ENCODE measurements at places on chromosomes 12 and 14. TPM values are rescaled to one million over a fixed set of nuclear protein-coding genes. Genes with fewer than 3 reads are reported as not detected.

FGF23 gene
- total RNA-seq: not detected

FOXJ2 gene
- 9.6 TPM for total RNA-seq

CNOT2 gene
- 49.7 TPM for total RNA-seq

ADCY6 gene
- 16.4 TPM for total RNA-seq

B4GALNT3 gene
- total RNA-seq: 0.59 TPM

NRXN3 gene
- 0.75 TPM for total RNA-seq

TMCC3 gene
- 0.99 TPM for total RNA-seq

LAG3 gene
- 1.6 TPM for total RNA-seq

TMEM253 gene
- total RNA-seq: 0.73 TPM

POMT2 gene
- total RNA-seq: 28.5 TPM

TIGAR gene
- 38.4 TPM for total RNA-seq

ARMH4 gene
- total RNA-seq: 0.84 TPM

ARHGEF25 gene
- total RNA-seq: 6.1 TPM

CTDSP2 gene
- 58.8 TPM for total RNA-seq

EPYC gene
- total RNA-seq: not detected

C12orf75 gene
- 123 TPM for total RNA-seq

BHLHE41 gene
- total RNA-seq: 0.66 TPM

CEBPE gene
- total RNA-seq: not detected

RNASE3 gene
- total RNA-seq: not detected

ATXN3 gene
- total RNA-seq: 23.0 TPM

EGLN3 gene
- 4.4 TPM for total RNA-seq

KRT79 gene
- total RNA-seq: 0.05 TPM

MUCL1 gene
- not detected for total RNA-seq

PAN2 gene
- total RNA-seq: 16.2 TPM

PLA2G1B gene
- total RNA-seq: 0.24 TPM

NOVA1 gene
- 4.6 TPM for total RNA-seq

CMTM5 gene
- not detected for total RNA-seq

GPX2 gene
- 199 TPM for total RNA-seq

SLC7A8 gene
- 0.72 TPM for total RNA-seq

LGR5 gene
- total RNA-seq: not detected

ACOT4 gene
- total RNA-seq: 1.9 TPM

EIF2B2 gene
- 72.8 TPM for total RNA-seq

CLEC2A gene
- not detected for total RNA-seq

CYP46A1 gene
- 0.09 TPM for total RNA-seq

KRT2 gene
- not detected for total RNA-seq
